ENCODE measurements at places on chromosomes 12 and 14. TPM values are rescaled to one million over a fixed set of nuclear protein-coding genes. Genes with fewer than 3 reads are reported as not detected.

Gene TSPAN11
- not detected for total RNA-seq

Gene CATSPERB
- not detected for total RNA-seq

Gene SLC25A47
- total RNA-seq, result not detected

Gene KRT71
- total RNA-seq, result not detected

Gene OR6C75
- total RNA-seq, result not detected

Gene KRT73
- not detected for total RNA-seq

Gene NGB
- not detected for total RNA-seq

Gene OGFOD2
- total RNA-seq, result 33.5 TPM

Gene NR1H4
- not detected for total RNA-seq

Gene AQP2
- not detected for total RNA-seq

Gene CAPZA3
- not detected for total RNA-seq

All from PC-9 (cell line).